Breast epithelium (tissue), 4 donors: ENCODE measurements at places on chromosomes 13 and 19. TPM values are rescaled to one million over a fixed set of nuclear protein-coding genes. Genes with fewer than 3 reads are reported as not detected.

DNA sequence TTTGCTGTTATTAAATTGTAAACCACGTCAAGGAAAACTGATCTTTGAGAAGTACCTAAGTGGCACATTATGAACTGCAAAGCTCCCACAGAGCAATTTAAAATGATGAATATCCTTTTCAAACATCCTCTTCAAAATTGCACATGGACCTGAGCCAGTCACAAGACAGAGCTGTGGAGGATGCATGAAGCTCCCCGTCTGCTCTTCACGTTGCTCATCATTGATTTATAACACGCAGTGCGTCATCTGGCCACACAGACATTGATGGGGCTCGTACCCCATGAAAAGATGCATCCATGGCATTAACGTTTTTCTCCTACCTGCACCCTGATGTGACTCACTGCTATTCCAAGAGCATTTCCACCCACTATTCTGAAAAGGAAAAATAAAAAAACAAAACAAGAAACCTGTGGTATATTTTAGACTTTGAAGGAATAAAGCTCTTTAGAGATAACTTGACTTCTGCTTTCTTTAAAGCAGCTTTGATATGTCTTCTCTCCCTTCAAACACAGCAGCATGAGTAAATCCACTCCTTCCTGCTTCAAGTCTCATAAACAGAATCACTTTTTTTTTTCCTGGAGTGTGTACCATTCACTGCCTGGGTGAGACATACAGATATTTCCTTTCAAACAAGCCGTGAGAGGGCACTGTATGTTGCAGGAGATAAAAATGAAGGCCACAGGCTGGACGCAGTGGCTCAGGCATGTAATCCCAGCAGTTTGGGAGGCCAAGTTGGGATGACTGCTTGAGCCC is 7.2 kb upstream of the SERTM1 start:
- DNase-seq, result no peak

DNA sequence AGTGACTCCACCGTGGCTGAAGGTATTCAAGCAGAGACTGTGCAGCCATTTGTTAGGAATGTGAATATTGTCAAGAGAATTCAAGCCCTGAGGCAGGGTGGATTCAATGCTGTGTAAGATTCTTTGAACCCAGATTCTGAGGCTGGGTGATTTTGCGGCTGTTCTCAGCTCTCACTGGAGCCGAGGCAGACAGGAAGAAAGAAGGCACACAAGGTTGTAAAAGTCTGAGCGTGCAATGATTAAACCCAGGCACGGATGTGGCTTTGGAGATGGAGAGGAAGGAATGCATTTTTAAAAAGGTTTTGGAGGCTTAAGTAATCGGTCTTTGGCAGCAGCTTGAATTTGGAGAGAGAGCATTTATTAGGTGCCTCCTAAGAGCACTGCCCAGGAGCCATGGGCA is 187.9 kb downstream of the KATNAL1 start:
- peak; percentile 50 for DNase-seq

GRCh38 chr13:103062079-103062478 is 4.1 kb downstream of the SLC10A2 start:
- DNase-seq, result no peak

- no peak for DNase-seq
Measured at GRCh38 chr19:31616031-31616430, 266.8 kb upstream of the TSHZ3 start.

GRCh38 chr13:31018511-31018910 is 86.1 kb downstream of the TEX26 start:
- DNase-seq, result no peak

DNA sequence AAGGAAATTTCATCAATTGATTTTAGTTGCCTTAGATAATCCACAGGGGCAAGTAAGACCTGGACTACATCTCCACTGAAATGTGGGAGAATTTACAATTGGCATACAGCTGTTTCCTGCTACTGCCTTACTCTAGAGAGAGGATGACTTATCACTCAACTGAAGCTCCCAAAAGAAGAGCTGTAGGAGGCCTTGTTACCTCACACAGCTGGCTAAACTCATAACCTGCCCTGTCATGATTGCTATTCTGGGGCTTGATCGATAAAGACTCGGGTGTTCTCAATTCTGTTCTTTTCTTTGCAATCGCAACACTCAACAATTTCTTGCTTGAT is 1396.4 kb downstream of the EFNB2 start:
- no peak for DNase-seq

GRCh38 chr19:41531438-41532311 is 44.3 kb upstream of the CEACAM21 start:
- peak; percentile 90 for DNase-seq

- DNase-seq, result no peak
Measured at GRCh38 chr19:29260477-29261317, 47.7 kb upstream of the UQCRFS1 start.

DNA sequence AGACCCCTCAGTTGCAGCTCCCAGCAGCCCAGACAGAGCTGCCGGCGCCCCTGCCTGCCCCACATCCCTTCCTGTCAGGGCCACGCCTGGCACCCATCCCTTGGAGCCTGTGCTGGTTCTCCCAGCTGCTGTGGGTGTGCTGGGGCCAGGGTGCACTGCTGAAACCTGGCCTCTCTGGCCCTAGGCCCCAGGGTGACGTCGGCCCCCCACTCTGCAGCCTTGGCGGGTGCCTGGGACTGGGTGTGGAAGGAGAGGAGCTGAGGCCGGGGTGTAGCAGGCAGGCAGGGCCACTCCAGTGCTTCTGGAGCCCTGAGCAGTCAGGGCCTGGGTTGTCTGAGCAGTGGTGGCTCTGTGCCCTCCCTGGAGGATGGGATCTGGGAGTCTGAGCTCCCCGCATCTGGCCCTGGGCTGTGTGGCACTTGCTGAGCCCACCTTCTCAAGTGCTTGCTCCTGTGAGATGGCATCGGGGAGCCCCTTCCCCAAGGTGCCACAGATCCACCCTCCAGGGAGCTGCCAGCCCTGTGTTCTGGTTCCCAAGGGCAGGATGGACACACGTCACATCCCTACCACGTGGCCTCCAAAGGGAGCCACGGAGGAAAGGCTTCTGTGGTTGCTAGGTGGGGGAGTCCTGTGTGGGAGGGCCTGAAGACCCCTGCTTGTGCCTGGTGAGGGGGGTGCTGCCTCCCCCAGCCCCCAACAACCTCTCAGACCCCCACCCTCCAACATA is 5.2 kb downstream of the PLEKHJ1 start:
- DNase-seq, result no peak

- DNase-seq, result no peak
Measured at GRCh38 chr19:11539495-11540365, 1.1 kb downstream of the CNN1 start.

GRCh38 chr13:40126306-40127085 is 471.0 kb downstream of the COG6 start:
- no peak for DNase-seq

DNA sequence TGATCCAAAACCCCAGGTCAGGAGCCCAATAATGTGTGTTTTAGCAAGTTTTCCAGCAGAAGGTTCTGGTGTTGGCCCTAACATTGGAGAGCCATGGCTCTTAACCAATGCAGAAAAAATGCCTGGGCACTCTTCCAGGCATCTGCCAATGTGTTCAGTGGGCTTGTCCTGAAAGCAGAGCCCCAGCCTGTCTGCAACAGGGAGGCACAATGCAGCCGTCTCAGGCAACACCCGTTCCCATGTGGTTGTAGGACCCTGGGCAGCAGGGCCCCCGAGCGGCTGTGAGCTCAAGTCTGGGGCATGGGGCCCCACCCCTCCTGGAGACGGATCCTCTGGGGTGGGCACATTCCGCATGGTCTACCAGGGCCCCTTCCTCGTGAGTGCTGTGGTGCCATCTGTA is 58.1 kb upstream of the SIAH3 start:
- DNase-seq, result no peak

DNA sequence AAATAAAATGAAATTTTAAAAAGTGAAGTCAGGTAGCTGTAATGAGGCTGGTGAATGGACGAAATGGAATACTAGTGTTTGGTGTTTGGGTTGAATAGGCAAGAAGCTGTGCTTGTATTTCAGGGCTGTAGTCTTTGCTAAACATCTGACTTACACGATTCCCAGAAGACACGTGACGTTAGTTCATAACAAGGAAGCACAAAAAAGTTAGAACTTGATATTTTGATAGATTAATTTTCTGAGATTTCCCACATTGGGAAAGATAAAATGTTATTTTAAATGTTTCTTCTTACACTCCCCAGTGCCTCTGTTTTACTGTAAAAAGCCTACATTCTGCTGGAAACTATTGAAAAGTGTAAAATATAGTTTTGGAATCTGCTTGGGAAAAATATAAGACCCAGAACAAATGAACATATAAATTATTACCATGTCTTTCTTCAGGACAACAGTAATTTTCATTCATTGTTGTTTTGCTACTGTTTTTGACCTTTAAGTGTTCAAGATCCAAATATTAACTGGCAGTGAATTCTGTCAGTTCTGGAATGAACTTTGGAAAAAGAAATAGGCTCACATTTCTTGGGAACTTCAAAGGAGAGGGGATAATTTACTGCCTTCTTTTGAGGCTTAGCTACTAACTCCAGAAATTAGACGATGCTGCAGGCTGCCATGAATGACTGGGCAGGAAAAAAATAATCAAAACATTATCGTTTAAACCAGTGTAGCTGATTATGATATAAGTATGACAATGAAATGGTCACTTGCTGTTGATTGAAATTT is 241.3 kb downstream of the SLITRK6 start:
- DNase-seq, result no peak

DNA sequence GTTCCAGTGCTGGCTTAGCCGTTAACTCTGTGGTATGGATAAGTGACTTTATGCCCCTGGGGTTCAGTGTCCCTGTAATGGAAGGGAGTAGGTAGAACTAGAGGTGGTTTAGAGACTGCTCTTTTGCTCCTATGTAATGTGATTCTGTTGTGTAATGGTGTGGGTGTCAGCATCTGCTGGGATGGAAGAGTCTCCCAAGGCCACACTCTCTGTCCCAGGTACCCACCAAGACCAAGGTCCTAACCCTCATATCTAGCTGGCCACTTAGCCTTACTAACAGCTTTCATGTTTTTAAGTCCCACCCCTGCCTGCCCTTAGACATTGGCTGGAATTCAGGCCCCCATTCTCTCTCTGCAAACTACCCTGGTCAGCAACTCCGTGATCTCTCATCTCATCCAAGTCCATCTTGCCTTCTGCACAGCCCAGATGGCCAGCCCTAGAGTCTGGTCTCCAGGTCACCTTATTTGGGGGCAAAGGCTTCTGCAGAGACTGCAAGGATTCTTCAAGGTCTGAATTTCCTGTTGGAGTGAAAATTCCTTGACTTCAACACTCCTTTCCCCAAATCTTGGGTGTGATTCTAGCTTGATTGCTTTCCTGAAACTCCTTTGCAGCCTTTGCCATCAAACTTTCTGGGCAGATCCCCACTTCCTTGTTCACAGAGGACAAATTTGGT is 48.4 kb downstream of the SERP2 start:
- DNase-seq, result no peak

- peak; percentile 35 for DNase-seq
Measured at GRCh38 chr13:113584870-113585671, 518 bp downstream of the TFDP1 start.

DNA sequence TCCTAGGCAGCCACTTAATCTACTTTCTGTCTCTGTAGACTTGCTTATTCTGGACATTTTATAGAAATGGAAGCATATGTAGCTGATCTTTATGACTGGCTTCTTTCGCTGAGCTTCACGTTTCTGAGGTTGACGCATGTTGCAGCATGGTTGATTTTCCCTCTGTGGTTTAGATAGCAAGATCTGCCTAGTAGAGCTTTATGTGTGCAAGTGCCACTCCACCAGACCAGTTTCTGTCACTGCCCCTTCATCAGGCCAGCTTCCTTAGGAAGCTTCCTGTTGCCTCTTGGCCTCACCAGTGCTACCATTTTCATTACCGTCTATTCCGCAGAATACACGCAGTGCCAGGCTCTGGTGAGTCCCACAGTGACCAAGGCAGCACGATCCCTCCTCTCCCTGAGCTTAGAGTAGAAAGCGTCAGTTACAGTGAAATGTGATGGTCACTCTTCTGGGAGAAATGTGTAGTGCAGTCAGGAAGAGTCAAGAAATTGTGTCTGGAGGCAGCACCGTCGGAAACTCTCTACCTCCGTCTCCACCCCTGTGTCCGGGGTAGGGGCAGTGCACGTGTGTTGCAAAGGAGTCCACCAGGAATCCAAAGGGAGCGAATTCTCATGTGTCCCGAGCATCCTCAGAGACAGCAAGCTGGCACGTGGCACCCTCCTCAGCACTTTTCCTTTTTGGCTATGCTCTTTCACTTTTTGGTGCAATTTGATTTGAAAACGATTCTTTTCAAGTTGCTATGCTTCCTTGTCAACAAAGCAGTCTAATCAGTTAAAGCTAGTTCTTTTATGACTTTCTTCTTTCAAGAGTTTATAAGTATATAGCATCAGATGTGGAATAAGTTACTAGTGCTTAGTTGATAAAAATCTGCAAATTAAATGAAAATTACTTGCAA is 45.4 kb upstream of the GPR183 start:
- DNase-seq, result no peak

Gene PLVAP
- 68.8 TPM for total RNA-seq

Gene FFAR1
- not detected for total RNA-seq

Gene SKA3
- 0.16 TPM for total RNA-seq
